ENCODE measurements at places on chromosomes 12 and 14.

DNA sequence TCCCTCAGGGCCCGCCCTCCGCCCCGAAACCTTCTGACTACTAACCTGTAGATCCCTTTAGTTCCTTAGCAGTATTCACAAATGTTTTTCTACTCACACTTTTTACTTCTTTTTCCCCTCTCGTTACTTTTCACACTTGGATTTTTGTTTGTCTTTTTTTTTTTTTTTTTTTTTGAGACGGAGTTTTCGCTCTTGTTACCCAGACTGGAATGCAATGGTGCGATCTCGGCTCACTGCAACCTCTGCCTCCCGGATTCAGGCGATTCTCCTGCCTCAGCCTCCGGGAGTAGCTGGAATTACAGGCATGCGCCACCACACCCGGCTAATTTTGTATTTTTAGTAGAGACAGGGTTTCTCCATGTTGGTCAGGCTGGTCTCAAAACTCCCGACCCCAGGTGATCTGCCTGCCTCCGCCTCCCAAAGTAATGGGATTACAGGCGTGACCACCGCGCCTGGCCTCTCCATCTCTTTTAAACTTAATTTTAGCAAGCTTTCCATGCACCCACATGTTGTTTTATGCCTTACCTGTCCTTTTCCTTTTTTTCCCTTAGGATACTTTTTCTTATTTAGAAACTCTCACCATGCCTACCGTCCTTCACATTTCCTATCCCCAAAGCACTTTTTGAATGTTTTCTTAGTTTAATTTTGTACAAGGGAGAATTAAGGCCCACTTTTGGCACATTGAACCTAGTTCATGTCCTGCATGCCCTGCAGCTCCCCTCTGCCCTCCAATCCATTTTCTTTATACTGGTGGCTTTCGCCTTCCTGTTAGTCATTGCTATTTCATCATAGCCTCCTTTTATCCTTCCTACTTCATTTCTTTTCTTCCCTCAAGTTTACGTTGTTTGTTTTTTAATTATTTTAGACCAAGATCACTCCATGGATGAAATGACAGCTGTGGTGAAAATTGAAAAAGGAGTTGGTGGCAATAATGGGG is 1.1 kb downstream of the SP1 start:
- no peak for DNase-seq

GRCh38 chr12:99721715-99722275 is 74.2 kb downstream of the GARIN6 start:
- no peak for DNase-seq

- DNase-seq: no peak
Measured at GRCh38 chr14:61183196-61183885, 97.8 kb downstream of the TMEM30B start.

DNA sequence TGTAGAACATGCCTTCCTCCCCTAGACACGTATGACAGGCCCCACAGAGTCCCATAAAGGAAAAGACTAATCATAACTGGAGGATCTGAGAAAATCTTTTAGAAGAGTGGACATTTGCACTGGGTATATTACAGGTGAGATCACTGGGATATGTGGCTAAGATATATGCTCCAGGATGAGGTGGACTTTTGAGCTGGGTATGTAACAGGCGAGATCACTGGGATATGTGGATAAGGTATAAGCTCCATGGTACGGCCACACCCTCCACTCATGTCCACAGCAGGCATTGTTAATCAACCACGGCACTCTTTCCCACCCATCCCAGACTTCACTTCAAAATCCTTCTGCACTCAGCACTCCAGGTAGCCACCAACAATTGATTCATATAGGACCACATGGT is 34.1 kb downstream of the CLMN start:
- no peak for DNase-seq

GRCh38 chr14:70652871-70653270 is 11.2 kb downstream of the TTC9 start:
- no peak for DNase-seq

DNA sequence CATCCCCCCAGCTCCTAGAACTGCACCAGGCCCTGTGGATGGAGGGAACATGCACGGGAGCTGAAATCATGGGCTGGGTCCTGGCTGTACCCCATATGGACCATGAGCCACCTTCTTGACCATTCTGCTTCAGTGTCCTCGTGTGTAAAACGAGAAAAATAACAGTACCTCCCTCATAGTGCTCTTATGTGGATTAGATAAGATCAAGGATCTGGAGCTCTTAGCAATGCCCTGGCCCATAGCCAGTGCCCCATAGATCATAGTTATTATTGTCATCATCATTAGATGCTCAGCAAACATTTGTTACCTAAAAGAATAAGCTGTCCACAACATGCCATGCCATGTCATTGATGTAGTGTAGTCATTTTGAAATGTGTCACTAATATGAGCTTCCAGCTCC is 71.3 kb downstream of the SYNE3 start:
- no peak for DNase-seq

DNA sequence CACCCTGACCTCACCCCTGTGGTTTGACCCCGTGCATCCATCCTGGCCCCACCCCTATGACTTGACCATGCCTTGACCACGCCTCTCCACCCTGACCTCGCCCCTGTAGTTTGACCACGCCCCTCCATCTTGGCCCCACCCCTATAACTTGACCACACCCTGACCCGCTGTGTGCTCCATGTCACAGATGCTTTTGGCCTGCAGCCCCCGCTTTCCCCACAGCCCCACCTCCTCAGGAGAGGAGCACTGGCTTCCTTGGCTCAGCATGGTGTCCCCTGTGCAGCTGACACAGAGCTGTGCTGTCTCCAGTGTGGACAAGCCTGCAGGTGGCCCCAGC is 269.9 kb upstream of the SFSWAP start:
- no peak for DNase-seq

DNA sequence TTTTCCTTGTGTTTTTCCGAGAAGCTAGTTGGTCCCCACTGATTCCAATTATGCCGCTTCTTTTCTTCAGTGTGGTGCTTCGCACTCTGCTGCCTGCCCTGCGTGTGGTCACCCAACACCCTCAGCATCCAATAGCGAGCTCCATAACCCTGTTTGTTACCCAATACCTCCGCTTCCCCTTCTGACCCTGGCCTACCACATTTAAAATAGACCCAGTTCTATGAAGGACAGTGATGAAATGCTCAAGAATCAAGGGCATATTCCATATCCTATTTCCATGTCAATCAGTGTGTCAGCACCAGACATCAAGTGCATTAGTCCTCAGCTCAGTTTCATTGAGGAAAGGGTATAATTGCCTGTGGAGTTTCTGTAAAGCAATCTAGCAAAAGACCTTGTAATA is 9.5 kb downstream of the NDRG2 start:
- DNase-seq: no peak

- DNase-seq: no peak
Measured at GRCh38 chr14:53947094-53947445, 9.6 kb downstream of the BMP4 start.

DNA sequence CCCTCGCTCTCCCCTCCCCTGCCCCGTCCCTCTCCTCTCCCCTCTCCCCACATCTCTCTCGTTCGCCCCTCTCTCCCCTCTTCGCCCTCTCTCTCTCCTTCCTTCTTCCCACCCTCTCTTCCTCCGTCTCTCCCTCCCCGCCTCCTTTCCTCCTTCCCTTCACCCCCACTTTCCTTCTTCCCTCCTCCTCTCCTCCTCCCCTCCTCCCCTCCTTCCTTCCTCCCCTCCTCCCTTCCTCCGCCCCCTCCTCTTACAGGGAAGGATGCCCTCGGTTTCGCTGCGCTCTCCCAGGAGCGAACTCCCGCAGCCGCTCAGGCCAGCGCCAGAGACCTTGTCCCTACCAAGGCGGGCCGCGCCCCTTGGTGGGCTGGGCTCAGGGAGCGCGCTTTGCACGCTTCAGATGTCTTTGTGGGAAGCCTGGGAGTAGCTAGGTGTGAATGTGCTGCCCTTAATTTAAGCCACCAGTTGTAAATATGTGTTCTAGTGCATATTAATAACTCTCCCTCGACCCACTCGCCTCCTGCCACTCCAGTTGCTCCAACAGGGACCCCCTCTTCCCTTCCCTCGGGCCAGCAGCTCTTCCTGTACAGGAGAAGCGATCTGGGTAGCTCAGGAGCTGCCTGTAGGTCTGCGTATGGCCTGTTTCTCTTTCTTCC is 13.3 kb upstream of the MAP3K9 start:
- DNase-seq: no peak

DNA sequence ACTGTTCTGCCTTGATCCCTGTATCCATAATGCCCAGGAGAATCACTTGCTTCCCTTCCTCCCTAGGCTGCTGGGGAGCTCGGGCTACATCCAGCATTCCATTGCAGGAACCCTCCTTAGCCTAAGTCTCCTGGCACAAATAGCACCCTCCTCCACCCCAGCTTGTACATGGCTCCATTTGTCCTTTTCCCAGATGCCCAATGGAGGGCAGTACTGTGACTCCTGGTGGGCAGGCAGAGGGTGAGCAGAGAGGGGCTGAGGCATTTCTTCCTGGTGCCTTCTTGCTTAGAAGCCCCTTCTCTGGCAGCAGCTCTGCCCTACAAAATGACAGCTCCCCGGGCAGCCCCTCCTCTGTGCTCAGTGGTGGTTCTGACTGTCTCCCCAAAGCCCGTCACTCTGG is 86.5 kb downstream of the RBM19 start:
- no peak for DNase-seq

GRCh38 chr14:73269729-73270531 is 32.6 kb downstream of the PAPLN start:
- DNase-seq: no peak

- DNase-seq: no peak
Measured at GRCh38 chr12:51480978-51481377, 56.3 kb downstream of the SLC4A8 start.

DNA sequence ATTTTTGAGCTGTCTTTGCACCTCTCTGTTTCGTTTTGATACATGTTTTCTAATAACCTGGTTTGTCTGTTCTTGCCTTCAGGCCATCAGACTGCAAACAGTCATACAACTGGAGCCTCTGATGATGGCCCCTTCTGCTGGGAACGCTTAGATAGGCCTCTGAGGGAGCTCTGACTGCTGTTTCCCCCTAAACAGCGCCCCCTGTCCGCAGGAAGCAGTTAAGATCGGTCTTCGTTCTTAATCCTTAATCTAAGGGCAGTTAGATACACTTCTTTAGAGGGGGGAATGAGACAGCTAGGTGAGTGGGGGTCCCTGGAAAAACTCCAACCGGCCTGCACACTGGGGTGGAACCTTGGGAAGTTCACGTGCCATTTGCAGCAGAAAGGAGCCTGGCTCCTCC is 1338.8 kb upstream of the SEL1L start:
- DNase-seq: no peak

- no peak for DNase-seq
Measured at GRCh38 chr14:96042248-96042930, 3.2 kb downstream of the C14orf132 start.

DNA sequence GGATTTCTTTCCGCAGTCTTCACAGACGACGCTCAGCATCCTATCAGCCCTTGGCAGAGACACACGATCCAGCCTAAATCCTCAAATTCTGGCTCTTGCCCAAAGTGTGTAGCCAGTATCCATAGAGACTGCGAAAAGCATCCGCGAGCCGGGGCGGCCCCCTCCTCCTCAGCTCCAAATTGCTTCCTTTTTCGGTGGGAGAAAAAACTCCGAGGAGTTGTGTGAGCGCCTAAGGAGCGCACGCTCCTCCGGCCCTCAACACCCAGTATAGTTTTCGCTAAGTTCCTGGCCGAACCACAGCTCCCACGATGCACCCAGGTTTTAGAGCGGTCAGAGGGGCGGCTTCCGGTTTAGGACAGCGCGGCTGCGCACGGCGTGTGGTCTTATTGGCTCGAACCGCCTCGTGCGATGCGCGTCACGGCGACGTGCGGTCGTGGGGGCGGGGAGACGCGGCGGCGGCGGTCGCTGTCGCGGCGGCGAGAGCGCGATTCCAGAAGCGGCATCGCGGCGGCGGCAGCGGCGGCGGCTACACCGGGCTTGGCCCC is at the start of gene ADIPOR2:
TSS of gene ADIPOR2 (plus strand) at position 493 of the 545 bp plus-strand sequence. CDS start 63,274 bp downstream, outside the sequence.
- DNase-seq: peak; percentile 38

- DNase-seq: no peak
Measured at GRCh38 chr12:25529738-25530137, 23.3 kb downstream of the LMNTD1 start.
